ENCODE measurements at places on chromosomes 7 and 10.

DNA sequence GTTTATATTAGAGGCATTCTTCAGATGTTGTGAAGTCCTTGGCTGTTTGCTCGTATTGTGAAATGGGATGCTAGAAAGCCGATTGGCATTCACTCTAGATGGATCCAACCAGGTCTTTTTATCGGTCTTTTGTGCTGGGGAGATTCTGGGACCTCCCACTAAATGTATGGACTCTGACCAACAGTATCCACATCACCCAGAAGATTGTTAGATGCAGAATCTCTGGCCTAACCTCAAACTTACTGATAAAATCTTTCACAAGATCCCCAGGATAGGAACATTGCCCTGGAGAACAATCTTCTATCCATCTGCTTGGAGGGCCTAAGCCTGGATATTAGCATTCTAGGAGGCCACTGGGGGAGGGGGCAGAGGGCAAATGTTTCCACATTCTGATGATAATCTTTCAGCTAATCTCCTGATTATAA is 160.9 kb downstream of the PLXDC2 start:
- H3K27ac ChIP-seq: no peak overlapping the region
- H3K4me3 ChIP-seq: no peak overlapping the region
- no peak for DNase-seq

- DNase-seq: no peak
- peaks cover 1% of the 10 kb centered on the region for H3K27me3 ChIP-seq
- H3K4me3 ChIP-seq: peak overlapping the region; percentile 93
- H3K4me1 ChIP-seq: peaks cover 43% of the 10 kb centered on the region
- no peak overlapping the region for H3K27ac ChIP-seq
These were observed 1.5 kb upstream of the OGDH start for GRCh38 chr7:44604941-44605340.

GRCh38 chr7:23346316-23346715 is 47.2 kb downstream of the MALSU1 start:
- DNase-seq: no peak
- H3K36me3 ChIP-seq: no peaks in the 10 kb centered on the region
- peak overlapping the region; percentile 74 for H3K27ac ChIP-seq

DNA sequence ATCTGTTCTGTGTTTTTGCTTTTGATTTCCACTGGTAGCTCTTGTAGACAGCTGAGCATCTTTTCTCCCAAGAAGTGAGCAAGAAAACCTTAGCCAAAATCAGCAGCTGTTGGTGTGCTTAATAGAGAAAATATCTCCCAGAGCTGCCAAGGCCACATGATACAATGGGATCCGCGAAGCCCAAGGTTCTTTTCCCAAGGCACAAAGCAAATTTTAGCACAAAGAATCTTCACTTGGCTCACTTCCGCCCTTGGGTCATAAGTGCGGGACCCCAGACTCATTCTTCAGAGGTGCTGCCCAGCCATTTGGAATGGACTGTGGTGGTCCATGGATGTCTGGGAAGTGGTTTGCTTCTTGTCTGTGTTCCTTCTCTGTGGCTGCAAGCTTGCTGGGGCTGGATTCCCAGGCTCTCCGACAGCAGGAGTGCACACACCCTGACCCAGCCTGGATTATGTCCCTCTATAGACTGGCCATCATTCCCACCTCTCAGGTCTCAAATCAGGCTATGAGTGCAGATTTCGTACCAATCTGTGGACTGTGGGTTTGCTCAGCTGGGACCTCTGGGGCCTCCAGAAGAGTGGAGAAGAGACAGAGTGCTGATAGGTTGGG is 93.0 kb upstream of the TMEM72 start:
- no peak overlapping the region for H3K27ac ChIP-seq
- no peak for DNase-seq
- peaks cover 7% of the 10 kb centered on the region for H3K27me3 ChIP-seq

- peaks cover 3% of the 10 kb centered on the region for H3K27me3 ChIP-seq
- H3K36me3 ChIP-seq: no peaks in the 10 kb centered on the region
- H3K4me3 ChIP-seq: no peak overlapping the region
- no peak overlapping the region for H3K27ac ChIP-seq
These were observed 48.4 kb downstream of the ASB13 start for GRCh38 chr10:5618042-5618441.

DNA sequence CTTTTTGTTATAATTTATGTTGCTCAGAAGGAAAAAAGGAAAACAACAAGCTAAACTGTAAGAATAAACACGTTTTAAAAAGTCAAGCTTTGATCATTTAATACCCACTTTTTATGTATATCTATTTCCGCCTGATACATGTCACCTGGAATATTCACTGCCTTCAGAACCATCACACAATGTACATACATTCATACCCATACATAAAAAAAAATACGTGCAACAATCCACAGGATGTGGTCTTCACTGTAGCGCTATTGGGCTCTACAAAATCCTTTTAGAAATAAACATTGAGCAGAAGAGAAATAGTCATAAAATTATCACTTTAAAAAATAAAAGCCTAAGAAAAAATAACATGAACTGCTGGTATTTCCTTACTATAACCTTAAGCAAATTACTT is 1078.9 kb upstream of the LRRTM3 start:
- no peak for DNase-seq
- H3K27me3 ChIP-seq: no peaks in the 10 kb centered on the region
- no peak overlapping the region for H3K4me3 ChIP-seq
- no peaks in the 10 kb centered on the region for H3K36me3 ChIP-seq

DNA sequence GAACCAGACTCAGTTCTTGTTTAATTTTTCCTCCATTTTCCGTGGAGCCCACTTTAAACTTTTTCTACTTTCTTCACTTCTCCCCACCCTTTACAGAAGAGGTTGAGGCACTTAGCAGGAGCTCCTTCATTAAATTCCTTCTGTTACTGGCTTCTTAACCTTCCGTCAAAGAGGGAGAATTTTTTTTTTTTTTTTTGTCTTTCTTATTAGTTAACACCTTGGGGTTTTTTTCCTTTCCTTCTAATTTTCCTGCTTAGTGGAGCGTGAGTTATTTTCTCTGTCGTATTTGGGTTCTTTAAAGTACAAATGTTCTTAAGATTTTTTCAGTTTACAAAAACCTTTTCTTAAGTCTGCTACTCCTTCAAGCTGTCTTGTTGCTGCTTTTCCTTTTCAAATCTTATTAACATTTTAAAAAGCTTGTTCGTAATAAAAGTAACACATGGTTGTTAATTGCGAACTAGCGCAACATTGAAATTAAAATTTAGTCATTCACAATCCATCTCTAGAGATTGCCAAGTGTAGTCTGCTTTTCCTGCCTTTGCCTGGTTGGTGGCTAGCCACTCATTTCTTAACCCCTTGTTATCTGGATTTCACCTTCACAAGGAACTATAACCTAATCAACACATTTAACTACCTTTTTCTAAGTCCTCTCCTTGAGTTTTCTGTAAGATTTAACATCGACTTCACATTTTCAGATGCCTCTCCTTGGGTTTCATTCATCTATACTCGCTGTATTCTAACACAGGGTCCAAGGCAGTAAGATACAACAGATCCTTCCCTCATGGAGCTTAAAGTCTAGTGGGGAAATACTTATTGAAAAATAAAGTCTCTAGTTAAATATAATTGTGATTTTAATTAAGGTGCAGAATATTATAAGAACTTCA is 2.0 kb downstream of the BMPR1A start:
- H3K36me3 ChIP-seq: no peaks in the 10 kb centered on the region
- peak overlapping the region; percentile 86 for H3K4me3 ChIP-seq
- H3K27ac ChIP-seq: no peak overlapping the region
- H3K27me3 ChIP-seq: peaks cover 33% of the 10 kb centered on the region

- peaks cover 99% of the 10 kb centered on the region for H3K4me1 ChIP-seq
- H3K4me3 ChIP-seq: peak overlapping the region; percentile 32
- H3K27me3 ChIP-seq: no peaks in the 10 kb centered on the region
- peak; percentile 34 for DNase-seq
- peak overlapping the region; percentile 98 for H3K27ac ChIP-seq
These were observed 14.7 kb downstream of the ESYT2 start for GRCh38 chr7:158814637-158815036.

DNA sequence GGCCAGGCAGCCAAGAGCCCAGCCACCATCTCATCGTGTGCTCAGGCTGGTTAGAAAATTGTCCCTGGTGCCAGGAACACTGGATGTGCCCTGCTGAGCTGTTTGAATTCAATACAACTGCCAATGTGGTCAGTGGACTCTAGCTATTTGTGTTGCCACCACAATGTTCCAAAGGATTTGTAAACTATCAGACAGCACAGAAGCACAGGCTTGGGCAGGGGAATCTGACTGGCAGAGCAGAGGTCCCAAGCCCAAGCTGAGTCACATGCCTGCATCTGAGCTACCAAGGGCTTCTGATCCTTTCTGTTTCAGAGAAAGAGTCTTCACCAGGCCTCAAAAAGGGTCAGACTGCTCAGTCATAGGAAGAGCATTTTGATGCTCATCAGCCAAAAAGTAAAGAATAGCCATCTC is 232.1 kb upstream of the SEMA3C start:
- H3K4me1 ChIP-seq: no peaks in the 10 kb centered on the region
- H3K4me3 ChIP-seq: no peak overlapping the region
- H3K27me3 ChIP-seq: no peaks in the 10 kb centered on the region
- H3K27ac ChIP-seq: no peak overlapping the region

GRCh38 chr7:16268821-16269768 is 152.2 kb downstream of the CRPPA start:
- H3K4me3 ChIP-seq: no peak overlapping the region
- no peaks in the 10 kb centered on the region for H3K4me1 ChIP-seq
- no peaks in the 10 kb centered on the region for H3K27me3 ChIP-seq
- H3K27ac ChIP-seq: no peak overlapping the region
- no peak for DNase-seq

- H3K4me3 ChIP-seq: no peak overlapping the region
- DNase-seq: no peak
- H3K27ac ChIP-seq: no peak overlapping the region
- no peaks in the 10 kb centered on the region for H3K27me3 ChIP-seq
- no peaks in the 10 kb centered on the region for H3K36me3 ChIP-seq
- H3K4me1 ChIP-seq: no peaks in the 10 kb centered on the region
These were observed 71.0 kb upstream of the ADAM12 start for GRCh38 chr10:126459032-126459831.

DNA sequence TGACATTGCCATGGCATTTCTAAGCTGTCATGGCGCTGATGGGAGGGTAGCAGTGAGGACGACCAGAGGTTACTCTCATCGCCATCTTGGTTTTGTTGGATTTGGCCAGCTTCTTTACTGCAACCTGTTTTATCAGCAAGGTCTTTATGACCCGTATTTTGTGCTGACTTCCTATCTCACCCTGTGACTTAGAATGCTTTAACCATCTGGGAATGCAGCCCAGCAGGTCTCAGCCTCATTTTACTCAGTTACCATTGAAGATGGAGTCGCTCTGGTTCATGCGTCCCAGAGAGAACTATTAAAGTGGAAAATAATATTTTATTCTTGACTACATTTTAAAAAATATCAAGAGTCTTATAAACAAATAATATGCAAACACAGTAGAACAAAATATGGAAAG is 131.7 kb downstream of the RSU1 start:
- no peaks in the 10 kb centered on the region for H3K27me3 ChIP-seq
- H3K4me3 ChIP-seq: no peak overlapping the region
- peaks cover 18% of the 10 kb centered on the region for H3K36me3 ChIP-seq
- H3K27ac ChIP-seq: no peak overlapping the region
- H3K4me1 ChIP-seq: peaks cover 5% of the 10 kb centered on the region
- no peak for DNase-seq

GRCh38 chr10:24721229-24722106 is 2.2 kb downstream of the ARHGAP21 start:
- no peak for DNase-seq
- H3K4me1 ChIP-seq: peaks cover 23% of the 10 kb centered on the region
- peaks cover 3% of the 10 kb centered on the region for H3K36me3 ChIP-seq
- H3K4me3 ChIP-seq: peak overlapping the region; percentile 80

GRCh38 chr7:63918986-63919385 is 79.7 kb upstream of the ZNF722 start:
- H3K36me3 ChIP-seq: peaks cover 23% of the 10 kb centered on the region
- no peak overlapping the region for H3K27ac ChIP-seq
- peaks cover 4% of the 10 kb centered on the region for H3K4me1 ChIP-seq
- H3K27me3 ChIP-seq: no peaks in the 10 kb centered on the region
- no peak for DNase-seq

DNA sequence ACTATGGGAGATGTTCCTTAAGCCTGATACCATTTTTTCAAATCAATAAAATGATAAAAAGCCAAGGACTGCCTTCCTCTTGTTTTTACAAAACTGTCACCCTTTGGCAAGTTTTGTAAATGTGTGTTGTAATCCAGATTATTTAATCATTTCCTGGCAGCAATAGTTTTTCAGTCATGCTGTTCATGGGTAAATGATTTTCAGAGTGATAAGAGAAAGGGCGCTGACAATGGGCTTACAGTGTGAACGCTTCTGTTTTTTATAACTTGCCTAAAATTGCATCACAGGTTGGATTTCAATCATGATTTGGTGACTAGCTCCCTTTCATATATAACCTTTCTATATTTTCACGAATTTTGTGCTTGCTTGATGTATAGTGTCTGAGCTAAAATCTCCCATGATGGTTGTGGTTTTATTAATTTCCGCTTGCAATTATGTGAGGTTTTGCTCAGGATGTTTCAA is 19.0 kb upstream of the DMBT1 start:
- peaks cover 3% of the 10 kb centered on the region for H3K27me3 ChIP-seq
- no peaks in the 10 kb centered on the region for H3K36me3 ChIP-seq
- H3K4me3 ChIP-seq: no peak overlapping the region
- DNase-seq: no peak

DNA sequence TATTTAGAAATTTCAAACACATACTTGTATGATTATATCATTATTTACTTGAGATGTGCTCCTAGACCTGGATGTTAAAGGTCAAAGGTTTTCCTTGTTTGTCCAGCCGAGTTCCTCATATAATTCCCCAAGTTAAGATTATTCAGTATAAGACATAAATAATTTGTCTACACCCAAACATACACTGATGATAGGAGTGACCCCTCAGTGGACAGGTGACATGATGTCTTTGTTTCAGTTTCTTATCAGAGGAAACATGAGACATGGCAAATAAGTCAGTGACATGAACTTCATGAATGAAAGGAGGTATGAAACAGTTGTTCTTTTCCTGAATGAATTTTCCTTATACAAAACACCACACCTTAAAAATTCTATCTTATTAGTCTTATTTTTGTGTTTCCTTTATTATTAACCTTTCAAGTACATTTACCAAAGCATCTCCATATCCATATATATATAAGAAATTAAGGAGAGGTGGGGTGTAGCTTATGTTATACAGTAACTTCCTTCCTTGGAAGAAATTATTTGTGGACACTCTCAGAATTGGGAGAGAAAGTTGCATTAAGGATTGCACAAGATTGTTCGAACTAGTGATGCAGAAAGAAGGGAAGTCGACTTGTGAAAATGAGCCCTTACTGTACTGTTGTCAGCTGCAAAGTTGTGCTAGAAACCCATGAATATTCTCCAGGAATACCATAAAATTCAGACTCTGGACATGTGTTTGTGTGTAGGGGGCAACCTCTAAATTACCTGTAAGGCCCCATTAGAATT is 60.5 kb downstream of the POM121L12 start:
- DNase-seq: no peak
- H3K27ac ChIP-seq: no peak overlapping the region
- H3K4me1 ChIP-seq: no peaks in the 10 kb centered on the region
- no peak overlapping the region for H3K4me3 ChIP-seq
